ENCODE measurements at places on chromosomes 16 and 17.

GRCh38 chr16:57062329-57062728 lies 30.1 kb upstream of the CPNE2 start:
- no peak for DNase-seq

DNA sequence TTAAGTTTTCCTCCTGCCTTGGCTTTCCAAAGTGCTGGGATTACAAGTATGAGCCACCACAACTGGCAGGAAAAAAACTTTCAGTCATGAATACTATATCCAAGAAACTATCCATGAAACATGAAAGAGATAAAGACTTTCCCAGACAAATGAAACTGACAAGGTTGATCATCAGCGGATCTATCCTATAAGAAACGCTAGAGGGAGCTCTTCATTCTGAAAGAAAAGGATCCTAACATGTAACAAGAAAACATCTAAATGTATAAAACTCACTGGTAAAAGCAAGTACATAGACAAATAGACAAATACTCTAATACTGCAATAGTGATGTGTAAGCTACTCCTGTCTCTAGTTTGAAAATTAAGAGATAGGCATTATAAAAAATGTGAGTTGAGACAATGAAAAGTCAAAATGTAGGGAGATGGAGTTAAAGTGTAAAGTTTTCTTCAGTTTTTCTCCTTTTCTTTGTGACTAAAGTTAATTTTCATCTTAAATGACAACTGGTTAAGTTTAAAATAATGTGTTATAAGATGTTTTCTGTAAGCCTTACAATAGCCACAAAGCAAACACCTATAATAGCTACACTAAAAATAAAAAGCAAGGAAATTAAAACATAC lies 79.6 kb upstream of the TEKT1 start:
- DNase-seq = peak; percentile 70

- no peak for DNase-seq
Observed at GRCh38 chr16:12602811-12603698, 200.6 kb downstream of the CPPED1 start.

DNA sequence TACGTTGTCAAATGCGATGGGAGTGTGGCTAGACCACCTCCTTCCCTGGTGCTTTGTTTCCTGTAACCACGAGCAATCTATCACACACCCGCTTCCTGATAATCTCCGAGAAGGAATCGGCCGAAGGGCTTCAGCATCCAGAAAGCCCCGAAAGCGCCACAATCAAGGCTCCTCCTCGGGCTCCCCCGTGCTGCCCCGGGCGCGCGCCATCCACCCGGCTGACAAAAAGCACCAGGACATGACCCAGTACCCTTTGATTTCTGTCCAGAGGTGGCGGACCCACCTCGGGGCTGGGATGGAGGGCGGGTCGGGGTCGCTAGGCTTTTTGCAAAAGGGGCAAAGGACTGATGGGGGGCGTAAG lies 743 bp upstream of the ARMC7 start:
- no peak for DNase-seq

- no peak for DNase-seq
Observed at GRCh38 chr17:11238705-11239104, 2.3 kb upstream of the SHISA6 start.

DNA sequence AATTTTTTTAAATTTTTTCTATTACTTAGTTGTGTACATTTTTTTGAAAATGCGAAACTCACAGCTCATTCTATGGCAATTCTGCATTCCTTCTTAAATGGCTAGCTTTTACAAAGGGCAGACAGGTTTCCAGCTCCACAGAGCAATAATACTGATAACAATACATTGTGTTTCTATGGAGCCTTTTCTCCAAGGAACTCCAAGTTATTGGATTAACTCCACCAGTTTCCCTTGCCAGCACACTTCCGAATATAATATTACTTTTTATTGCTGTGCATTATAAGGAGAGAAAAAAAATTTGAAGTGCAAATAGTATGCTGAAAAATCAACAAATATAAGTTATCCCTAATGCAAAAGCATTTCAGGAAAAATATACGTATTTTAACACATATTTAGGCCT lies 127.5 kb upstream of the PSMD7 start:
- no peak for DNase-seq

- DNase-seq = no peak
Observed at GRCh38 chr17:17054636-17055035, 12.4 kb downstream of the MPRIP start.

- no peak for DNase-seq
Observed at GRCh38 chr16:85593494-85594221, 19.5 kb upstream of the GSE1 start.

- no peak for DNase-seq
Observed at GRCh38 chr17:31297090-31297489, at the start of gene OMG. TSS of gene OMG (minus strand) at chr17:31297239. CDS start at chr17:31296331, 908 bp downstream.

- DNase-seq = no peak
Observed at GRCh38 chr16:75379339-75379738, 54.0 kb downstream of the CFDP1 start.

- DNase-seq = no peak
Observed at GRCh38 chr16:88869673-88869980, 3.2 kb upstream of the PABPN1L start.

DNA sequence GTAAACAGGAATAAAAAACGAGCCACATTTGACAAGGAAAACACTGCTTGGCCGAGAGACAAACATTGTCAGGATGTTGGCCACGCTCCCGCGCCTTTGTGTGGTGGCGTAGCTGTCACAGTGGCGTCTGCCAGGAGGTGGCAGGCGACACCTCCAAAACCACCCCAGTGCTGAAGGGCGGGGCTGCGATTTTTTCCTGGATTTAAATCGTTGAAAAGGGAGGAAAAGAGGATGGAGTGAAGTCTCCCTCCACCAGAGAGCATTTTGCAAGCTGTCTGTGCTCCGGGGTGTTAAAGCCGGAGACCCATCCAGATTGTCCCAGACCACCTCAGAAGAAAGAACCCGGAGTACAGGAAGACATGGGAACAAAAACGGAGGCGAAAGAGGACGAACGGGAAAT lies 12.7 kb downstream of the MRM3 start:
- no peak for DNase-seq

DNA sequence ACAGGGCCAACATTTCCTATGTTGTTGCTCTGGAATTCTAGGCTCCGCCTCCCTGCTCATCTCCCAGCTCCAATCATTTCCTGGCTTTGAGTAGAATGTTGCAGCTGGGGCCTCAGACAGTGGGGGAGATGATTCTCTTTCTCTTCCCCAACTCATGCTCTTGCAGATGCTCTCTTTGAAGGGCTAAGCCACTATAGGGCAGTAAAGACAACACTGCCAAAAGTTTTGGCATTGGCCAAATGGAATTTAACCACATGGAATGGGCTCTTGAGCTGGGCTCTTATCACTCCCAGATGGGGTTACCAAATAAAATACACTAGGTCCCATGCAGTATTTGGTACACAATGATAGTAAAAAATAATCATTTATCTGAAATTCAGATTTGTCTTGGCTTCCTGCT lies 19.6 kb upstream of the EFCAB13 start:
- no peak for DNase-seq

- no peak for DNase-seq
Observed at GRCh38 chr17:40453881-40454612, 10.8 kb downstream of the IGFBP4 start.

GRCh38 chr16:12543700-12544476 lies 259.8 kb downstream of the CPPED1 start:
- DNase-seq = no peak

GRCh38 chr17:8754890-8755289 lies 3.5 kb downstream of the SPDYE4 start:
- no peak for DNase-seq

DNA sequence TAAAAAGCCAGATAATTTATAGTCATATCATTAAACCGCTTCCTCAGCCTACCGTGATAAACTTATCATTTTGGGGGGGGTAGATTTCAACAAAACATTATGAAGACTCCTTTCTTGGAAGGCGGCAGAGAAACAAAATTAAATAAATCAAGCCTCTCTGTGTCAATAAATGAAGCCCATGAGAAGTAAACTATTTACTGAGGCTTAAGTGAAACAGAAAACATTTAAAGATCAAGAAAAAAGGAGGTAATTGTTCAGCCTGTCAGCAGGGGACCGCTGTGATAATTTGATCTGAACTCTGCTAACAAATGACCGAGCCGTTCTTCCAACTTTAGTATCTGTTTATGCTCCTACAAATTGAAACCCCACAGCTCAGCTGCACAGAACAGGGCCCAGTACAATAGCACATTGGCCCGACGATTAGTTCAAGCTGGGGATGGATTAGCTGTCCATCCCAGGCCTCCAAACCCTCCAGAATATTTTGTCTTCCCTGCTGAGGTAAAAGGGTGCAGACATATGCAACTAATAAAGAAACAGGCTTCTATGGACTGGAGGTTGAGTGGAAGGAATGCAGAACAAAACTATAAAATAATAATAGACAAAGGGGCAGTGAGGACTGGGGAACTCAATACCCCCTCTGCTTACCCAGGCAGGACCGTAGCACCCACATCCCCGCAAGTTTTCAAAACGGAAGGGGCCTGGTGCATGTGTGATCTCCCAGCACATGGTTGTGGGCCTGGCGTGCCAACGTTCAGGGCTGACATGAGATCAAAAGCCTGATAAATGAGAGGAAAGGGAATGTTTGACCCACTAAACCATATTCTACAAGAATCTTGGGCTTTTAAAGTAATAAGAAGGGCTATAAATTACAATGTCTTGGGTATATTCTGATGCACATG lies 298.1 kb upstream of the IRX5 start:
- no peak for DNase-seq

DNA sequence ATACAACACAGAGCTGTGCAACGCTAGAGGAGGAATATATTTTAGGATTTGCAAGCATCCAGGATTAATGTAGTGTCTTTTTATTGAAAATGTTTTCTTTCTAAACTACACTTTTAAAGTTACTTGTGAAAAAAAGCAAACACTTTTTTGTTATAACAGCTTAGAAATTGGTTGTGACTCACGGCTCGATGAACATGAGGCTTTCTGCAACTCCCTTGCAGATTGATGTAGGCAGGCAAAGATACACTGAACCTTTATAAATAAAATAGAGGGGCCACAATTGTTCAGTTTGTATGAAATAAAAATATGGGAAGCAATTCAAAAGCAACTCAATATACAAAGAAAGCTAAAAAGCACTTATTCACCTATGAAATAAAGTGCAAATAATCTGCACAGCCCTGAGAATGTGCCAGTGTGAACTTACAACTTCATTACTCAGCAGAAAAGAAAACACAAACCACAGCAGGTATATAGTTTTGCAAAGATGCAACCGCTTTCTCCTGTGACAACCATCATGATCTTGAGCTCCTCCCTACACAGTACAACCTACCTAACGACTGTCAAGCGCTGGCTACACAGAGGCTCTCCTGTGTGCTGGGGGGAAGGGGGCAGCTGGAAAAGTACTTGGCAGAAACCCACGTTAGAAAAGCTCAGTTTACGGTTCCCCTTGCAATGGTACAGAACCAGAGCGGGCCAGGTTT lies 948 bp downstream of the LUC7L start:
- peak; percentile 40 for DNase-seq

- no peak for DNase-seq
Observed at GRCh38 chr17:81270279-81270678, 24.8 kb downstream of the SLC38A10 start.

- no peak for DNase-seq
Observed at GRCh38 chr17:13541032-13541480, 60.7 kb downstream of the HS3ST3A1 start.

DNA sequence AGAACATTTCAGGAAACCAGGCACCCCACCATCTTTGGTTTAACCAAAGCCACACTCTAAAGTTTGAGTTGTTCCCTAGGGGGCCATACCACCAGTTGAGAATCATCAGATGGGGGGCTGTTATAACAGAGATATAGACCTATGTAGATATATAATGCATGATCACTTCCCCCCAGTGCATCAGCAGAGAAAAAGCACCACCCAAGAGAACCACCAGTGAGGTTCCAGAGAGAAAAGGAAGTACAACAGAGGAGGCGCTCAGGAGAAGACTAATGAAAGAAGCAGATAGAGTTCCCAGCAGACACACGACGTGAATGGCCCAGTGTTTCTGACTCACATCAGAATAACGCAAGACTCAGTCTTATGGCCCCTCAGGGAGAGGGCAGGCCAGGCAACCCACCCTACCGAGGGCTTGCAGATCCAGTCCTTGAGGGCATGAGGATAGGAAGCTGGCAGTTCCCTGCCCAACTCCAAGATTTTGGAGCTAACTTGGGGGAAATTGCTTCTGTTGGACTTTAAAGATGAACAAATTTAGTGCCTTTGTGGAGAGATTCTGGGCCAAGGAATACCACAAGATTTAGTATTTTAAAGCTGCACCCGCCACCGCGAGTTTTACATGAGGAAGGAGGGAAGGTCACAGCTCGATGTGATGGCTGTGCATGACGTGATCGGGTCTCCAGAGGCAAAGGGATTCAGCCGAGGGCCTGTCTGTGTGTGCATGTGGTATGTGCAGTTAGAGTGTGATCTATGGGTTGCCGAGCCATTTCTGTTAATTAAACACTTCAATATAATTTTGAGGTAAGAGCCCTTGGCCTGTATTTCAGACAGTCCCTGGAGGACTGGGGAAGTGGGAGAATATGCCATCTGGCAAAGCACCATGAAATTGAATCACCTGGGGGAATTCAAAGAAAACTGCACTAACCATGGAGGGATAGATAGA lies 53.1 kb downstream of the AIPL1 start:
- no peak for DNase-seq

DNA sequence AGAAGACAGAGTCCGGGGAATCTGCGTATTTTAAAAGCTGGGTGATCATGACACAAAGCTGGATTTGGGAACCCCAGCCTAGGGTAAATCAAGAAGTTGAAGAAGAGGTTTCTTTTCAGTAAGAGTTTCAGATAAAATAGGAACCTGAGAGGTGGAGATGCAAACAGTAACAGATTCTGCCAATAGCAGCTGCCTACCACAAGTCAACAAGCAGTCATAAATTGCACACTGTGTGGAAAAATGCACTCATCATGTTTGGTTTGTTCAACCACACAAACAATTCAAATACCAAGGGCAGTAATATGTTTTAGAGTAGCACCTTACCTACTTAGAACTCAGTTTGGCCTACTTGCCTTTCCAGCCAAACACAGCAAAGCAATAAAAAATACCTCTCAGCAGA lies 14.0 kb downstream of the MYO1D start:
- DNase-seq = no peak

DNA sequence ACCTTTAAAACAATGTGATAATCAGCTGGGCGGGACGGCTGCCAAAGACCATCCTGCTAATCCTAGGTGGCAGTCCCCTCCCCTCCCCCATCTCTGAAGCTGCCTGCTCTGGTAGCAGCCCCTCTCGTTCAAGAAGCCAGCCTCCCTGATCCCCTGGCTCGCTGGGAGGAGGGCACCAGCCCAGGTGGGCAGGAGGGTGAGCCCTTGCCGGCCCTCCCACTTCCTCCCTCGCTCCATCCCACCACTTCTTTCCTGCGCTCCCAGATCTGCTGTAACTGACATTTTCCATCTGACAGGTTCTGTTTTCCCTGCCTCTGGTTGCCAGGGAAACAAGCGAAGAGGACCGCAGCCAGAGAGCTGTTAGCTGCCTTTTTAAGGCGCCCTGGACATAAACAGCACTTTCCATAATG lies 155.7 kb upstream of the TNRC6C start:
- DNase-seq = no peak

GRCh38 chr16:31458073-31458843 lies 1.0 kb upstream of the ARMC5 start:
- DNase-seq = peak; percentile 76
